Mesenteric fat pad (tissue), 1 donor: ENCODE measurements at places on chromosomes 12 and 14. TPM values are rescaled to one million over a fixed set of nuclear protein-coding genes. Genes with fewer than 3 reads are reported as not detected.
A peak's percentile ranks its signal among the peaks of the same experiment; 100 is the strongest.

Gene FAM222A
- total RNA-seq: 2.7 TPM

DNA sequence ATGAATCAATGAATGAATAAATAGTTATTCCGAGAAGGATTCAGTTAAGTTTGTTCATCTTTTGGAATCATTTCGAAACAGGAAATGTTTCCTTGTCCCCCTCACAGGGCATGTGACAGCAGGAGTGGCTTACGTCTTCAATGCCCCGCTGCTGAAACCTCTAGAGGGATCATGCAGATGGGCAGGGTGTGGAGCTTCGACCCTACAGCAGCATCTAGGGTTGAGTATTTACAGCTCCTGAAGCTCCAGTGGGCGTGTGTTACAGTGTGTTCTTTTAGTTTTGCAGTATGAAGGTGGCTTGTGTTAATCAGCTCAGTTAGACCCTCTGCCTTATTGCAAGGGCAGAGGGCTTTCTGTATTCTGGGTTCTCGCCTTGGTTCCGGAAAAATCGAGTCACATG is 2.6 kb downstream of the NAV3 start:
- no peak for DNase-seq

Gene TSHR
- 0.39 TPM for total RNA-seq

Gene OAS2
- 36.6 TPM for total RNA-seq

DNA sequence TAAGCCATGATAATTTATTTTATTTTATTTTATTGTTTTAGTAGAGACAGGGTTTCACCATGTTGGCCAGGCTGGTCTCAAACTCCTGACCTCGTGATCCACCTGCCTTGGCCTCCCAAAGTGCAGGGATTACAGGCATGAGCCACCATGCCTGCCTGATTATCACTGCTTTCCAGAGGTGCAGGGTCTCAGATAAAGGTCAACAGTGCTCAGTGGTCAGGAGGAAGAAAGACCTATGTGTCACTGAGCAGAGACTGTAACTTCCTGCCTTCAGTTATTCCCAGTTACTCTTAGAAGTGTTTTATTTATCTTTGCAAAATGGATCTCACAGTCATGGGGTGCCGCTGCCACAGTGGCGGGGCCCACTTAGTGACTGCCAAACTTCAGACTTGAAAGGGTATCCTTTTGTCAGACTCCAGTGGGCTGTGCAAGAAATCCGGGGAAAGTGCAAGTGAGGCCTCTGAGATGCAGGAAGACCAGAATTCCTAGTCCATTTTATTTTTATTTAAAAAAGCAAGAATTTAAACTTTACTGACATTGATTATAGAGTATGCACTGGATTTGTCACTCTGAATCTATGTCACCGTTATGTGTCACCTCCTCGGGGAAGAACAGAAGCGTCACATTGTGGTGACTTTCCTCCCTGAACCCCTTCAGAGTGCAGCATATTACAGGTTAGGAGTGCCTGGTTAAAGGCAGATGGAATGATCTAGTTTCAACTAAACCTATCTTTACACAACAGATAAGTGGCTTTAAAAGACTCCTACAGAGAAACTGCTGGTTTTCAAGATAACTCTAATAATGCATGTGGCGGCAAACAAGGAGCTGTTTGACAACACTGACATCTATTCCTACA is 59.1 kb upstream of the BICD1 start:
- peak; percentile 22 for DNase-seq

DNA sequence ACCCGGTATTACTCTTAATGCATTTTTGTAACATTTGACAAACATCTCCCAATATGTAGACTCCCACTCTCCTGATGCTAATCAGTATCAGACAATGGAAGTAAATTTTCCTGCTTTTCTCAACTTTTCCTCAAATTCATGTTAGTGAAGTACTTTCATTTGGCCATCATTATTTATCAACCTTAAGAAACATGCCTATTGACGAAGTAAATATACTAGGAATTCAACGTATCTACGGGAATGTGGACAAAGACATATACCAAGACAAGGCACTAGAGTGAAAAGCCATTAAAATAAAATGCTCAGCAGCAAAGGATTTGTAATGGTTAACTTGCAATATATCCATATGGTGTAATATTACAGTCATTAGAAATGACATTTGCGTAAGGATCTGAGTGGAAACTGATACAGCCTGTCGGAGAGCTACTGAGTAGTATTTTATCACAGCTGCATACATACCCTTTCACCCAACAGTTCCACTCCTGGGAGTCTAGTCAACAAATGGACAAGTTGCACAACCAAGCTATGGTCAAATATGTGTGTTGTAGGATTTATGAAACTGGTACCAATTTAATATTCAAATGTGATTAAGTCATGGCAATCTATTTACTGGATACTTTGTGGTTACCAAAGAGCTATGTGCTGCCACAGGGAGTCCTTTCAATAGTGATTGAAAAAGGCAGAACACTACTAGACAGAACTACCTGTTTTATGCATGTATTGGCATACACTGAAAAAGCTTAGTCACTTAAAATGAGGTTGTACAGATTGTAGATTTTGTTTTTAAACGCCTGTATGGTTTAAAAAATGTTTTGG is 26.5 kb downstream of the NUDT4 start:
- DNase-seq: no peak

- DNase-seq: no peak
Measured at GRCh38 chr12:120397824-120398540, 29.0 kb upstream of the MSI1 start.

- DNase-seq: no peak
Measured at GRCh38 chr14:83638748-83639504, 1891.0 kb upstream of the FLRT2 start.

Gene MVK
- total RNA-seq: 9.1 TPM

Gene IFNG-AS1
- not detected for total RNA-seq

Gene GRIP1
- total RNA-seq: 1.6 TPM

DNA sequence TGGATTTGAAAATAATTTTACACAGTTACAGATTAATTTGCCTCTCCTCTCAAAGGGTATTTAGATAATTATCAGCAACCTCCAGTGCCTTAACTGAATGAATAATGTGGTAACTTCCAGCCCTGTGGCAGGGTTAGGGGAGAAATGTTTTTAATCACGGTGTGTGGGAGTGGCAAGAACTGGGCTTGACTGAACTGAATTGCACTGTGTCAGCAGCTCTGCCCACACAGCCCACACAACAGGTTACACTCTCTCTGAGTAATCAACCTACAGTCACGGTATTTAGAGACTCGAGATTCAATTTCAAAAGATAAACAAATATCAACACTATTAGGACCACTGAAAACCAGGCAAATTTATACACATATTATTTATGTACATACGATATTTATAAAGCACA is 198.5 kb downstream of the KCNC2 start:
- no peak for DNase-seq

DNA sequence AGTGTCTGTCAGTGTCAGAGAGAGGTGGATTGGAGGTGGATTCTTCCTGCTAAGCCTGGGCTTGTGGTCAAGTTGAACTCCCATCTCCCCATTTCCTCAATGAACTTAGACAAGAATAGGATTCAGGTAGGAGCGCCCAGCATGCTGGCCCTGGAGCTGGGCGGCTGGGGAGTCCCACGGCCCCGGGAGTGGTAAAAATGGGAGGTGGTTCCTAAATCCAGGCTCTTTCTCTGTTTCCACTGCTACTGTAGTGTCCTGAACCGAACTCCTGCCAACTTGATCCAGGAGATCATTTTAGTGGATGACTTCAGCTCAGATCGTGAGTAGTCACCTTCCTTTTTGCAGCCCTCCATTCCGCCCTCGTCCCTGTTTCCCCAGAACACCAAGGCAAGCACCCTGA is 65.1 kb downstream of the GALNT16 start:
- DNase-seq: peak; percentile 60
